KBM-7 (cell line): ENCODE measurements at places on chromosomes 11 and 22.

DNA sequence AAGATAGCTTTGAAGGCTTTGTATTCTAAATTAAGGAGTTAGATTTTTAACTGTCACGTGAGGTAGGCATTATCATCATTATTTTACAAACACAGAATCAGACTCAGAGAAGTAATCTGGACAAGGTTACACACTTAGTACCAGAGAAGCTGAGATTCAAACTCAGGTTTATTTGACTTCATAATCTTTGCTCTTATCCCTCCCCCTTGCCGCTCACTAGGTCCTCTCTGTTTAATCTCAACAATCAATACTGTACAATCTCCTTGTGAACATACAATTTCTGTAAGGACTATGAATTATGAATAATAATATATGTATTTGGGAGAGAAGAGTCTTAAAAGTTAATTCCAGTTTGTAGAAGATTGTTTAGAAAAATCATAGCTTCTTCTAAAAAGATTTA lies 5.2 kb upstream of the DNAJB7 start:
- DNase-seq, result no peak

DNA sequence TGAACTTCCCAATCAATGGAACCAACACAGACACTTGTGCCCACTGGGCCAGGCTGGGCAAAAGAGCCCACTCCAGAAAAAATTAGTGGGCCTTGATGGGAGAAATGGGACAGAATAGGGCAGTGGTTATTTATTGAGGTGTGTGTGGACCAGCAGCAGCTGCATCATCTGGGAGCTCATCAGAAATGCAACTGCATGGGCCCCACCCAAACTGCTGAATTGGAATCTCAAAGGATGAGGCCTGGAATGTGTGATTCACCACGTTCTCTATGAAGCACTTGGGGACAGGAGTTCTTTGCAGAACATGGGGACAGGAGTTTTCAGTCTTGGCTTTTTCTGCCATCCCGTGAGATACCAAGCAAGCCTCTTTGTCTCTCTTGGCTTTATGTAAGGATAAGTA lies 255.6 kb upstream of the PLET1 start:
- DNase-seq, result no peak

DNA sequence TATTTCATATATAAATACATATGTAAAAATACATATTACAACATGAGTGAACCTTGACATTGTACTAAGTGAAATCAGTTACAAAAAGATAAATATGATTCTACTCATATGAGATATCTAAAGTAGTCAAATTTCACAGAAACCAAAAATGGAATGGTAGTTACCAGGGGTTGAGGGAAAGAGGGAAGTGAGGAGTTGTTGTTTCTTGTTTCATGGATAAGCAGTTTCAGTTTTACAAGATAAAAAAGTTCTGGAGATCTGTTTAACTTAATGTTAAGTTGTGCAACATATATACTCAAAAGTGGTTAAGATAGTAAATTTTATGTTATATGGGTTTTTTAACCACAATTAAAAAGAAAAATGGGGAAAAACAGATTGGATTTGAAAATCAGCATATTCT lies 107.7 kb downstream of the ELP4 start:
- no peak for DNase-seq

DNA sequence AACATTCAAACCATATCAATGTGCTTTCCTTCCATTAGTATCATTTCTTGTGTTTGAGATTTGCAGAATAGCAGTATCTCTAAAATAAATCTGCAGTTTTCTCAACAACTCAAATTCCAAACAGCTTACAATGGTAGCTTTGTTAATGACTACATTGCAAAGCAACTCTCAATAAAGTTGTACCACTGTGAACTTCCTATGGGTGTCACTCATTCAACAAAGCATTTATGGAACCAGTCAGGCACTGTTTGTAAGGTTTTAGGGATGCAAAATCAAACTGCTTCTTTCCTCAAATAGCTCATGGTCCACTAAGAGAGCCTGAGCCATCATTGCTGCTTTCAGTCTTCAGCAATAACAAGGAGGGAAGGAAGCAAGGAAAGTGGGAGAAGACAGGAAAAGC lies 91.0 kb downstream of the CCDC83 start:
- no peak for DNase-seq

- no peak for DNase-seq
Observed at GRCh38 chr11:36722421-36722820, 124.4 kb upstream of the RAG2 start.
